ENCODE measurements at places on chromosomes 1 and 21.

- DNase-seq: no peak
Measured at GRCh38 chr1:31381394-31382294, 8.8 kb upstream of the FABP3 start.

DNA sequence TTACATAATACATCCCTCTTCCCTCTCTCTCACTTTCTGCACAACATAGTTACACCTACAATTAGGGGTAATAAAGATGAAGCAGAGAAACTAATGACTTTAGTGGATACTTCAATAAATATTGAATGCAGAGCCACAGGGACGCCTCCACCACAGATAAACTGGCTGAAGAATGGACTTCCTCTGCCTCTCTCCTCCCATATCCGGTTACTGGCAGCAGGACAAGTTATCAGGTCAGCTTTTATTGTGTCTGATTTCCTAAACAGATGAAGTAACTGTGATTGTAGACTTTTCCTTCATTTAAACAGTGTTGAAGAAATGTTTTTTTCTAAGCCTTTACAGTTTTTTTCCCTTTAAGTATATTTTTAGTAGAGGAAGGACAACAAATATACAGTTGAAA is 281.6 kb downstream of the TPR start:
- no peak for DNase-seq

- DNase-seq: no peak
Measured at GRCh38 chr1:101846820-101847219, 149.9 kb downstream of the OLFM3 start.

DNA sequence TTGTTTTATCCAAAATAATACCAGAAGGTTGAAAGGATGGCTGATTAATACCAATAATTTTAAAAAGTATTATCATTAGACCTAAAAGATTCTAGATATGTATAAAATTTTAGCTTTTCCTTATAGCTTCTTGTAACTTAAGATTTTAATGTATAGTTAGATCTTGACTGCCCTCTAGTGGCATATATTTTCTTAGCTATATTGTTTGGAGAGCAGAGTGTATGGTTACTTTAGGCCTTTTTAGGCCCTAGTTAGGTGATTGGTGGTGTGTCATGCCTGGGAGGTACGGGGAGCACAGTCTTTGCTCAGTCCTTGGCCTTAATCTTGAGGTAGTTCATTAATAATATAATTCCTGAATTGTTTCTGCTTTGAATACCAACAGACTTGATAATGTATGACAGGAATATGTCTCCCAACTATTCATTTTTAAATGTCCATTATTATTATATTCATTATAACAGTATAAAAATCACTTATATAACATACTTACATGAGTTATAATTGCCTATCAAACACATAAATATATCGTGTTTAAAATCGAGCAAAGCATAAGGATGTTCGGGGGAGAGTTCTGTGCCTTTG is 328.4 kb downstream of the ZP4 start:
- peak; percentile 80 for DNase-seq

- DNase-seq: no peak
Measured at GRCh38 chr1:169138866-169139670, 32.6 kb downstream of the ATP1B1 start.

DNA sequence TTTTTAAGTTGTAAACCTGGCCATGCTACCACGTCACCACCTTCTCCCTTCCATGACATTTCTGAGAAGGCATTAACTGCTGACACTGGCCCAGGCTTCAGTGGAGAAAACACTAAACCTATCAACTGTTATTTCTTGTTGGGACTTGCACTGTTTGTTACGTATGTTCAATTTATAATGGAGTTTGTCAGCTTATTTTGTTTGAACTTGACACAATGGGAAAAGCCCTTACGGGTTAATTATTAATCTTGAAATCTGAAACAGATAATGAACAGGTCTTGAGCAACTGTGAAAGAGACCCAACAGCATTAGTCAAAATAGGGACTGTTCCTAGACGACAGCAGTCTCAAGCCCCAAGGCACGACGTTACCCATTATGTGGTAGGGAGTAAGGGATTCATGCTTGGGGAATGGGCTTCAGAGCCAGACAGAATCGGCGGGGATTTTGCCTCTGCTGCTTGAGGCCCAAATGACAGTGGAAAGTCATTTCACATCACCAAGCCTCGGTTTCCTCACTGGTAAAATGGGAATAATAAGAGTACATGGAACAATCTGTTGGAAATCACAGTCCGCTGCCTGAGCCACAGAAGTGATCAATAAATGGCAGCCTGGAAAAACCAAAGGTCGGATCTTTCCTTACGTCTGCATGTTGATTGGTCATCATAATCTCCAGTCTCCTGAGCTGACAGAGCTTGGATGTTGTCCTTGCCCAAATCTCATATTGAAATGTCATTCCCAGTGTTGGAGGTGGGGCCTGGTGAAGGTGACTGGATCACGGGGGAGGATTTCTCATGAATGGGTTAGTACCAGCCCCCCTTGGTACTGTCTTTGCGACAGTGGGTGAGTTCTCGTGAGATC is 44.5 kb downstream of the TIAM1 start:
- DNase-seq: no peak

- DNase-seq: no peak
Measured at GRCh38 chr1:239125027-239125426, 261.3 kb upstream of the CHRM3 start.

DNA sequence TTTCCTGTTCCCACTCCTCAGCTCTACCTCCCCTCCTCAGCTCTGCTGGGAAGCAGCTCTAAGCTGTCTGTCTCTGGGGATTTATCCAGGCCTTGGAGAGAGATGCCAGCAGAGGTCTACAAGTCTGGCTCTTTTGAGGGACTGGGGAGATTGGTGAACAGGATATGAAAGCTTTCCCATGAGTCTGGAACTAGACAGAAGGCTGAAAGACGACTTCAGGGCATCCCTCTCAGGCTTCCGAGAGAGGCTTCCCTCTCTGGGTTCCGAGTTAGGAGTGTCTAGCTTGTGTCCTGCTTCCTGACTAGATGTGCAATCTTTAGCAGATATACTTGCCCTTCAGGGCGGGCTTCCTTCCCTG is 733 bp downstream of the TMEM35B start:
- no peak for DNase-seq

DNA sequence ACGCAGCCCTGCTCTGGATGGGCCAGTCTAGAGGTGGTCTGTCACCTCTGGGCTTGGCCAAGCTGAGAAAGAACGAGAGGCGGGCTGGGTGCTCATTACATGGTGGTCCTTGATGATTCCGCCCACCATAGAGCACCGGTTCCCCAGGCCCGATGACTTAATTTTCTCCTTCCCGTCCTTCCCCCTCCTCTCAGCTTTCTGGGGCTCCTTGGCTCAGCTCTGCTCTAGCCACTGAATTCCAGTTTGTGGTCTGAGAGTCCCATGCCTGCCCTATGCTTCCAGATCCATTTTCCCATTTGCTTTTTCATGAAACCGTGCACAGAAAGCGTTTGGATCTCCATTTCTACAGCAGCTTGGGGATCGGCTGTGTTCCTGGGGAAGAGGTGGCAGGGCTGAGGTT is 318.5 kb upstream of the C1orf174 start:
- no peak for DNase-seq

- no peak for DNase-seq
Measured at GRCh38 chr1:116112388-116113140, 1.4 kb downstream of the MAB21L3 start.

- peak; percentile 59 for DNase-seq
Measured at GRCh38 chr1:147515045-147515869, 26.0 kb upstream of the BCL9 start.

Measured in suppressor macrophage (primary cell).